ENCODE measurements at places on chromosomes 1 and 21.

DNA sequence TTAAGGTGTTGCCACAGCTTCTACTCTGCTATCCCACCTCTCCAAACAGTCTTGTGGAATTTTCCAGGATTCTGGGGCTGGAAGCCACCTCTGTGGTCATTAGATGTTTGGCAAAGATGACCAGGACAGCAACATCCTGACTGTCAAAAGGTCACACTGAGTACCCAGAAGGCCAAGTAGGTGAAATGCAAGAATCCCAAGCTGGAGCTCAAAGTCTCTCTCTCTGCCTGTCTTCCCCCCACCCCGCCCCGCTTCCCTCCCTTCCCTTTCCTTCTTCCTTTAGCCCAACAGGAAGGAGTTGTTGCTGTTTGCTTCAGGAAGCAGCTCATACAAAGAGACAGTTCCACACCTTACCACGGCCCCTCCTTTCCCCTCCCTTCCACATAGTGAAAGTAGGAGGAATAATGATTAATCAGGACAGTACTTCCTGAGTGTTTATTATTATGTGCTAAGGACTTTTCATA is 75.6 kb upstream of the SLC2A1 start:
- no peak for DNase-seq

DNA sequence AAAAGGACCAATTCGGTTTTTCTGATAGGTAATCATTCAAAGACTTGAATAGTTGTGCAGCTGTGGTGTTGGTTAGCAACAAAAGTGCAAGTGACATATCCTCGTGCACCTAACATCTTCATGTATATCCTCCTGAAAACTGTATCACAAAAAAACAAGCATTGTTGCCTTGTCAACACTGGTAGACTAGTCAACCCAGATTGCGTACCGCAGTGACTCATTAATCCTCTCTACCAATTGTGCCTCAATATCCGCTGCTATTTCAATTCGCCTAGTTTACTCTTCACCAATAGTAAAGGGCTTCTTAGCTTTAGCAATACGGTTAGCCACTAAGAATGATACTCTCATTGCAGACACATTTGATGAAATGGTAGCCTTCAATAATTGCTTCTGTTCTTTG is 3.5 kb downstream of the HHAT start:
- DNase-seq: no peak

GRCh38 chr1:35120458-35121133 is 41.4 kb downstream of the ZMYM1 start:
- no peak for DNase-seq

- DNase-seq: no peak
Measured at GRCh38 chr1:53731779-53732305, 7.1 kb downstream of the GLIS1 start.

DNA sequence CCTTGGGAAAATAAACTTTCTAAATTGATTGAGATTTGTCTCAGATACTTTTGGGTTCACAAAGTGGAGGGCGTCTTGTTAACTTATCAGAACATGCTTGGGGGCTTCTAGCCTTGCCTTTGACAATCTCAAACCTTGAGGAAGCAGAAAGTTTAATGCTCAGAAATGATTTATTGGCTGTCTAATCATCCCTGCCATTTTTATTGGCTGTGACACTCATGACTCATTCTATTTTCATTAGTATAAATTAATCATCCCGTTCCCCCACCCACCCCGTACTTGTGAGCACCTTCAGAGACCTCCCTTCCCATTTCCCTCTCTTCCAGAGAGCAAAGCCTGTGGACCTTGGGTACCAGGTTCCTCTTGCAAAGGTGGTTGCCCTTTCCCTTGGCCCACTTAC is 87.1 kb downstream of the FGGY start:
- DNase-seq: no peak
